Right hindlimb (tissue), 1 donor: ENCODE measurements at places on chromosomes 11 and 22.

- DNase-seq: no peak
Observed at GRCh38 chr11:10793470-10794255, 15.1 kb downstream of the EIF4G2 start.

DNA sequence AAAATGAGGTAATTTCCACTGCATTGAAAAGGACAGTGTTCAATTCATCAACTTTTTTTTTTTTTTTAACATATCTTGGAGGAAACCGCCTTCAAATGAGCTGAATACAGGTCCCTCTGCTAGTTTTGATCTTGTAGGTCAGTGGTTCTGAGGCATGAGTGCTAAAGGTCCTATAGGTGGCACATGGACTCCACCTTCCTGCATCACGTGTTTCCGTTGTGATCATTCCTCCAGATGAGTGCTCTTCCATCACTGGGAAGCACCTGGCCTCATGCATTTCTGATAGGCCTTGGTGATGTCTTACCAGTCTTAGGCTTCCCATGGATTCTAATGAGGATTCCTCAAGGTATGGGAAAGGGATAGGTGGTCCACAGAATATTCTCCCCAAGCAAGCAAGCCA lies 37.8 kb downstream of the FDX1 start:
- no peak for DNase-seq

DNA sequence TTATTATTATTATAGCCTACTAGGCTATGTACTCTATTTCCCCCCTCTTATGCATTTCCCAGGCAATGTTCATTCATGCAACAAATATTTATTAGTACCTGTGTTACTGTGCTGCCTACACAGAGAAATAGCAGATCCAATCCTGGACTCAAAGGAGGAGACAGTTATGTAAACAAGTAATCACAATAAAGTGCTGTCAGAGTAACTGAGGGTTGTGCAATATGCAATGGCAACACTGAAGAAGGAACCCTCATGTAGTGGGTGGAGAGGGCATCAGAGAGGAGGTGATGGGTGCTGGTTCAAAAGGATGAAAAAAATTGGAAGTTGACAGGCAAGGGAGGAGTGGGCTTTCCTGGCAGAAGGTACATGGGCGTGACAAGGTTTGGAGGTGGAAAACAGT lies 886 bp upstream of the P4HA3 start:
- DNase-seq: no peak

GRCh38 chr11:72471005-72471898 lies 36.9 kb upstream of the CLPB start:
- peak; percentile 77 for DNase-seq

DNA sequence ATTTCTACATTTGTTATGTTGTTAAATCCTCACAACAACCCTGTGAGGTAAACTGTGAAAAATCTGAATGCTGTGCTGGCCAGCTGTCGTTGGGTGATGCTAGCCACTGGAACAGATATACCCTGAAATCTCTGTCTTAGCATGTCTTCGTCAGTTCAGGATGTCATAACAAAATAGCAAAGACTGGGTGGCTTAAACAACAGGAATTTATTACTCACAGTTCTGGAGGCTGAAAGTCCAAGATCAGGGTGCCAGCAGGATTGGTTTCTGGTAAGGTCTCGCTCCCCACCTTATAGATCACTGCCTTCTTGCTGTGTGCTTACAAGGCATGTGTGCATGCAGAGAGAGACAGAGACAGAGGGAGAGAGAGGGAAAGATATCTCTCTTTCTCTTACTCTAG lies 211.7 kb downstream of the C11orf91 start:
- DNase-seq: no peak

GRCh38 chr11:15289723-15290122 lies 175.0 kb downstream of the INSC start:
- DNase-seq: no peak

DNA sequence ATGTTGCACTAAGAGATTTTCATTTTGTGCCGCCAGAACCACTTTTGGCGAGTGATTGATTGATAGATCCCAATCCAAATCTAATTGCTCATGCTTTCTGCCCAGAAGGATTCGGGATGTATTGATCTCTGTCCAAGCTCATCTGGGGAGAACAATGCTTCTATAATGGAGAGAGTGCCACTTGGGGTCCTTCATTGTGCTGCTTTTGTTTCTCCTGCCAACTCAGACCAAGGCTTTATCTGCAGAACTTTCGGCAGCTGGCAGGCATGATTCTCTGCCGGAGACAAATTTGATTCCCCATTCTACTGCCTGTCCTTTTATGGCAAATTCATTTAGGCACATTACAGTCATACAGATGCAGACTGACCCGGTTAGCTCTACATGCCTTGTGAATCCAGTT lies 62.9 kb upstream of the NTM start:
- no peak for DNase-seq

DNA sequence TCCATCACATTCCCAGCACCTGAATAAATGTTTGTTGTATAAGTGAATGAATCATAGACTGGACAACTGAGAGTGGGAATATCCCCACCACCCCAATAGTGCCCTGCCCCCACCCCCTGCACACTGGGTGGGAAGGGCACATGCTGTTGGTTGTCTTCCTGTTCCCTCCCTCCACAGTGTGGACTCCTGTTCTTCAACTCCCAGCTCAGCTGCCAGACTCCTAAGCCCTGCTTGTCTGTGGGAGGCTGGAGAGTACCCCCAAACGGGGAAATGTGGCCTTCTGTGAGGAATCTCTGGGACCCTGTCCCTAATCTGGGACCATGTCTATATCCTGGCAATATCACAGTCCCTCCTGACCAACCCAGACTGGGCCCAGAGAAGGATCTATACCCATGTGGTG lies 5.5 kb upstream of the MYOD1 start:
- DNase-seq: no peak

DNA sequence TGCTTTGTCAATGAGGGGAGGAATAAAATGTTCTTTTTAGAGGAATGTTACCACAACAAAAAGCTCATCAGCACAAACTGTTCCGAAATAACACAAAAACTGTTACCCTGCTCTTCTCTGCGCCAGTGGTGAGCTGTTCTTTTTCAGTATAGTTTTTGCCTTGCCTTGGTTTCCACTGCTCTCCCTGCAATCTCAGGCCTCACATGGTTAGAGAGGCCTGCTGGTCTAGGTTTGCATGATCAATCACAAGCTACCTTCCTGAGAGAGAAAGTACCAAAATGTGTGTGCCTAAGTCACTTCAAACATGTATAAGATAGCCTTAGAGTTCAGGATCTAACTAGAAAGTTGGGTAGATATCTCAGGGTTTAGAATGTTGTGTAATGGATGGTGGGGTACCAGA lies 114.6 kb downstream of the STIM1 start:
- DNase-seq: no peak

GRCh38 chr11:31366795-31367194 lies 2.7 kb downstream of the DCDC1 start:
- DNase-seq: no peak
